ENCODE measurements at places on chromosomes 7 and 10.

DNA sequence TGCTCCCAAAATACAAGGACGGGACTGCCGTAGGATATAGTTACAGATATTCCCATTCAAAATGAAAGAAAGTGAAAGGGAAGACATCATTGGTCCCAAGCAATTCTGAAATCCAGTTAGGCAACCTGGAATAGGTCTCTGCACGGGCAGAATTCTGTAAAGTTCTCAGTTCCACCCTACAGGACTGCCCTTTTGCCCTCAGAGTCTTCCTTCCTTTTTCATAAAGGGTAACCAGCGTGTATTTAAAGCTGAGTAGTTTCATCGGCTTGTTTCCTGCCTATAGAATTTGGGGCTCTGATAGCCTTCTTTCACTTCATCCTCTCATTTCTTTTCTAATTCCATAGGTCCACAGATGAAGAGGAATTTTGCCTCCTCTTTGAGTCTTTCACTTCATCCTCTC is 20.0 kb downstream of the COPG2 start:
- DNase-seq: no peak

DNA sequence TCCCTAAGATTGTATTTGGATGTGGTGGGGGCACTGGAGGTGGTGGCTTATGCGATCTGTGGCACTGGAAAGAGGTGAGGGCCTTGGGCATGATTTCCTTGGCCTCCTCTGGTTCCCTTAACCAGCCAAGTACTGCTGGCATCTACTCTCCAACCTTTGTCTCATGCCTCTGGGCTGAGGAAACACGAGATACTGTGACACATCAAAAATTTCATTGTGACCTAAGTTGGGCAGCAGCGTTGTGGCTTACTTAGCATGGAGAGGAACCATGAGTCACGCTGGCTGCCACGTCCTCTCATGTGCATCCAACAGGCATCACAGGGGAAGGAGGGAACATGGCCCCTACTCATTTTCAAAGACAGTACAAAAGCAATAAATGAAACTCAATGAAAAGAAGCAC is 29.7 kb upstream of the GSDME start:
- DNase-seq: no peak

GRCh38 chr10:63644418-63645142 is 123.4 kb downstream of the REEP3 start:
- no peak for DNase-seq

DNA sequence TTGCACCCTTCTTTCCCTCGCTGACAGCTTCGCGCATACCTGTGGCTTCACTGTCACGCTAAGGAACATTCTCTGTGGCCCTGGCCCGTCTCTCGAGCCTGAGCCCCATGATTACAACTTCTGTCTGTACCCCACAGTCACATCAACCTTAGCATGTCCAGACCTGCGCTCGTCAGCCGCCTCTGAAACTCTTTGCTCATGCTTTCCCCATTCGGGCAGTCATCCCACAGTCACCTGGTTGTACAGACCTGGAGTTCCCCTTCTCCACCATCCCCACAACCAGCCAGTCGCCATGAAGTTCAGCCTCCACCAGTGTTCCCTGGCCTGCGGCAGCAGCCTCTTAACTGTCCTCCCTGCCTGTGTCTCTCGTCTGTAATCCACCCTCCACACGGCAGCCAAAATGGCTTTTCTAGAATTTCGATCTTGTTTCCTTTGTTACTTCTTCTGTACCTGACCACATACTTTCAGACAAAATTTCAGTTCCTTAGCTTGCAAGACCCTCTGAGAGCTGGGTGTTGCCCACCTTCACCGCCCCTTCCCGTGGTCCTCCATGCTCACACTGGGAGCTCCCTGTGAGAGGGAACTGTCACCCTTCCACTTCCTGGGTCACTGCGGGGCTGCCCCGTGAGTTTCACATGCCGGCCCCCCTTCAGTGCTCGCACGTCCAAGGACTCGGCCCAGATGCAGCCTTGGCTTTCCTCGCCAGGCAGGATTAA is 229.2 kb downstream of the CELF2 start:
- no peak for DNase-seq

- no peak for DNase-seq
These were observed 437.1 kb upstream of the NPVF start for GRCh38 chr7:25665374-25665773.

- no peak for DNase-seq
These were observed 36.5 kb downstream of the JMJD1C start for GRCh38 chr10:63429281-63429680.

DNA sequence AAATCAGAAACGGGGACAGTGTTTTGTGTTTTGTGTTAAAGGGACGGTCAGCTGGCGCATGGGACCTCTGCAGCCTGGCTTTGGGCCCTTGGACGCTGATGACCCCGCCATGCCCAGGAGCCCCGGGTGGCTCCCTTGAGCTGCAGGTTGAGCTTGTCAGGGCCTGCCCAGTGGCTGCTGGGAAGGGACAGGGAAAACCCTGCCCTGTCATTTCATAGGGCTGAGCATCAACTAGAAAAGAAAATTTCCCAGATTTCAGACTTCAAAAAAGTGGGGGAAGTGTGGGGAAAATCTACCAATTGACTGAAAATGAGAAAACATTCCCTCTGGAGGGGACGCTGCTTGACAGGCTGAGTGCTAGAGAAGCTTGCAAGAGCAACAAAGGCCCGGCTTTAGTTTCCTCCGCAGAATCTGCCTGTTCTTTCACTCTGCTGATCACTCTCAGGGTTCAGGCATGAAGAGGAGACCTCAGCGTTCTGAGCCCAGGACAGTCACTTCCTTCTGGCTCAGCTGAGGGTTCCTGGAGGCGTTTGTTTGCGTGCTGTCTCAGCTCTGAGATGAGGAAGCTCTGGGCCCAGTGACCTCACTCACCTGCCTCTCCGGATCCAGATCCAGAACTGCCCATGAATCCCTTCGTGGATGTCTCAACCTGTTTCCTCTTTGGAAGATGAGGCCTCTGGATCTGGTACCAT is 18.6 kb upstream of the DNAJB6 start:
- no peak for DNase-seq

GRCh38 chr7:157280216-157280841 is 56.5 kb upstream of the DNAJB6 start:
- no peak for DNase-seq

DNA sequence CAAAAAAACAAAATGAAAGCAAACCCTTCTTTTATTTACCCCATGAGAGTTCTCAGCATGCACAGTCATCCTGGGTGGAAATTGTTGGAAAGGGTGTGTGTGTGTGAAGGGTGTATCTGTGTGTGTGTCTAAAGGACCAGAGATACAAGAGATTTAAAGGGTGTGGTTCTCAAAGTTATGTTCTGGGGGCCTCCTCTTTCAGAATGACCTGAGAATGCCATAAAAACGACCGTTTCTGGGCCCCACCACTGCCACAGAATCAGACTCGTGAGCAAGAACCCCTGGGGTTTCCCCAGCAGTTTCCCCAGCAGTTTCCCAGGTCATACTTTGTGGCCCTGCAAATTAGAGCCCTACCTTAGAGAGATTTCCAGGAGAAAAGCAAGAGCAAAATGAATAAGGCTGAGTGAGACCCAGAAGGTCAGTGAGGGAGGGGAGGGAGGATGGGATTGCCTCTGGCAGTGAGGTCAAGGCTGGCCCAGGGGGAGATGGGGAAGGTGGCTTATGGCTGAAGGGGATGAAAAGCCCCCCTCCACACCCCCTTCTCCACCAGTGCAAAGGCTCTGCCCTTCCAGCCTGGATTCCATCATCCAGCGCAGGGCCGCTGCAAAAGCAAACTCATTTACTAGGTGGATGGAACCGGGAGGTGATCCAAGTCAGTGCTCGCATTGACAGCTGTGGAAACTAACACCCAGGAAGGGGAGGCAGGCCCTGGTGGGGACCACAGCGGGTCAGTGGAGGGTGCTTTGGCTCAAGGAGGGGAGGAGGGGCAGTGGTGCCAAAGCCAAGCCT is 10.2 kb downstream of the PYROXD2 start:
- no peak for DNase-seq

DNA sequence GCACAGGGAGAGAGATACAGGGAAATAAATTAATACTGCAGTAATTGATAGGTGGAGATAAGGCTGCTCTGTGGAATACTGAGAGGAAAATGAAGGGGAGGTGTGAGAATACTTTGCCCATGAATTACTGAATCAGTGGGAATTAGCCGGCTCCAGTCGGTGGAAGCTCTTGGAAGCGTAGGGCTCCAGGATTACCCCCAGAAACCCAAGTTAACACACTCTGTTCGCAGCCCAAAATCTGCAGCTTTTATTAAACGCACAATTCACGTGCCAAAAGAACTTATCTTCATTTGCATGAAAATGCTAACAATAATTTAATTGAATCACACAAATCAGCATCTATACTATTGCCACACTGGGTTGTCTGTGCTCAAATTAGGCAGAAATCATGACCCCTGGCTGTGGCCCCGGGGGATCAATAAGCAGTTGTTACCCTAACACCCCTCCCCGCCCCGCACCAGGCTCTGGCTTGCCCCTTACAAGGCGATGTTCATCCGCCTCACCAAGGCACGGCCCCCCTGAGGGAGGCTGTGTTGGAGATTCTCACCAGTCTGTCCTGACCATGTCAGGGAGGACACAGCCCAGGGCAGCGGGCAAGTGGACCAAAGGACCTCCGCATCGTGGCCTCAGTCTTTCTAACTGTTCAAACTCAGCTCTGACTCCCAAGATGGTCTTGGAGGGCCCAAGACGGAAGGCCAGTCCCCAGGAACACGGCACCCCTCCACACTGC is 48.4 kb upstream of the MGMT start:
- no peak for DNase-seq

- DNase-seq: no peak
These were observed 202.1 kb downstream of the PRPF18 start for GRCh38 chr10:13788711-13789447.

DNA sequence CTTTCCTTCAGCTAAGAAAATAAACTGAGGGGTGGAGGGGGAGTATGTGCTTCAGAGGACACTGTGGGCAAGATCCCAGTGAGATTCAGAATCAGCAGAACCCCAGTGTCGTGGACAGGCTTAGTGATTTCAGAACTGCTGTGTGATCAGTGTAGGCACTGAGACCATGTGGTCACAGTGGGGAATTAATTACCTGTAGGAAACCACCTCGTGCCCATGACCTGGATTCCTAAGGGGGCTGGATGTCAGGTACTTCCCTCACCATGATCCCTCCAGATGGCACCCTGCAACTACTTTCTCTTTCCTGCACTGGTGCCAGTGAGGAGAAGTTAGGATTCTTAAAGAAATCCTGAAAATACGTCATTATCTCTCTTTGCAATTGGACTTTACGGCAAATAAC is 64.4 kb downstream of the HBP1 start:
- no peak for DNase-seq

DNA sequence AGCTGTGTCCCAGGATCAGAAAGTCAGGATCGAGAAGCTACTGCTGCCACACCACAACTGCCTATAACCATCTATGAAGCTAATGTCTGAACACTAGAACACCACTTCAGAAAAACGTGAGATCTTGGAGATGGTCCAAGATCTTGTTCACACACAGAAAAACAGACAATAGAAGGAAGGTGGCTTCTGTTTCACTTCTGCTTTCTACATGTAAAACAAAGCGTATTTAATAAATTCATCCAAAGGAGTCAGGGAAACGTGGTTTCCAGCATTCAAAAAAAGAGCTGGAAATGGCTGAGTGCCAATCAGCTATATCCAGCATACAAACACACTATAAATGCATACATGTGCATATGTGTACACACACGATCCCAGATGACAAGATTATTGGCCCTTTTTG is 70.2 kb upstream of the CCDC71L start:
- no peak for DNase-seq

GRCh38 chr7:158558816-158559215 is 28.8 kb downstream of the PTPRN2 start:
- no peak for DNase-seq

DNA sequence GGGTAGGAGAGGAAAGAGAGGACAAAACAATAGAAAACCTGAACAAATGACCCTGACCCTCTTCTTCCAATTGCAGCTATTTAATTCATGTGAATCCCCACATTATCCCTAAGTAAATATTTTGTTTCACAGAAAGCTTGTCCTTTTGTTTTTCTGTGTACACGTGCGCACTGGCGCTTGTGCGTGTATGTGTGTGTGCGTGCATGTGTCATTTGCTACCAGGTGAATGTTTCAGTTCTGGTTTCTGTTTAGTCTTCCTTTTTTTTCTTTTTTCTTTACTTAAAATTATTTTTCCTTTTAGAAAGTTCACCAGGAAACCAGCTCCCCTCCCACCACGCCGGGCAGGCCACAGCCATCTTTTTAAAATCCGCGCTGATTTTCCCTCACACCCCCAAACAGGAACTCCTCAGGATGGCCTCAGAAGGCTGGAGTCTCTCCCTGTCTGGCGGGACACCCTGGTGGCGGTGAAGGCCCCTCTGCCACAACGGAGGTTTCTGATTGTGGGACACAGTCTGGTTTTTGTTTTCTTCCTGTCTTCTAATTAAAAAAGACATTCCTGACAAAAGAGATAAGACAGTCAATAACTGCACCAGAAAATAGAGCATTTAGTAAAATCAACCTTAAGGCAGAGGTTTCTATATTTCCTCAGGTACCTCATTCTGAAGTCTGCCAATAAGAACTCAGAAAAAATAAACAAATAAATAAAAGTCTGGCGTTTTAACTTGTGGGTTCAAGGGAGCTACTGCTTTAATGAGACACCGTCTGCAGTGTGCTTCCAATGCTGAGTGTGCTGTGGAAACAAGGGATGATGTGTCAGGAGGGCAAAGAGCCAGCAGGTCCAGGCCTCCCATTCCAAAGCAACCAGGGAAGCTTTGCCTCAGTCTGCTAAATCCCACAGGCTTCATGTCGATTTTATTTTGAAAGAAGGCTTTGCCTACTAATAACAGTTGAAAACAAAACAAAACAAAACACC is 17.4 kb downstream of the IRF5 start:
- no peak for DNase-seq

DNA sequence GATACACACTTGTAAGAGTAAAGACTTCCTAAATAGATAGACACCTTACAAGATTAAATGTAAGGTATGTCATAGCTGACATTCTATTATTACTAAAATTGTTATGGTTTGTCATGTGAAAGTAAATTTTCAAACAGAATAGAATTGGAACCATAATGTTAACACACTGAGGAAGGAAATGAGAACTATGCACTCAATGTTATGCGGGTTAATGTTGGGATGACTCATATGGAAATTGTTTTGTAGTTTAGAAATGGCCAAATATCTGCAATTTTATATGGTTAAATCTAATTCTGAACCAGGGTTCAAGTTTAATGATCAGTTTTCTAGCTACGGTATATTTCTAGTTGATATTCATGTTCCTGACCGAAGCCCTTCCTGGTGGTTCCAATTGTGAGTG is 214.2 kb upstream of the ADO start:
- DNase-seq: no peak

DNA sequence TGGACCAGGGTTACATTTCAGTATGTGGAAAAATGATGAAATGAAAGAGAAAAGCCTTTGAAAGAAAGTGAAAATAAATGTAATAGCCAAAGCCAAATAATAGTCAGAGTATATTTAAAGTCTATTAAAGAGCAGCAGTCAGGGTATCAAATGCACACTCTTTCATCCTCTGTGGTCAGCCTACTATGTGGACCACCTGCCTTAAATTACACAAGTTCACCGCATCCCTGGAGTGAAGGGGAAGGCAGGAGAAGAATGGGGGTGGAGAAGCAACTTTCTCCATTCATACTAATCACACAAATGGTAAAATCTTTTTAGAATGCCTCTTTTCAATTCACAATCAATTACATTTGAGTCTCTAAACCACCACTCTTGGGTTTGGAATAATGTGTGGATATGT is 16.0 kb downstream of the TWIST1 start:
- no peak for DNase-seq

- DNase-seq: no peak
These were observed 87.5 kb downstream of the COBL start for GRCh38 chr7:51229106-51229537.

- no peak for DNase-seq
These were observed 114.4 kb downstream of the NPSR1 start for GRCh38 chr7:34772296-34772938.

- DNase-seq: no peak
These were observed 435.2 kb downstream of the PLXNA4 start for GRCh38 chr7:132141109-132141508.

Data from activated CD4-positive, alpha-beta T cell treated with anti-CD3 and anti-CD28 coated beads, Interleukin-2, amount 50 U/mL, for 24 hours (primary cell).